ENCODE measurements at places on chromosomes 6 and 20.

DNA sequence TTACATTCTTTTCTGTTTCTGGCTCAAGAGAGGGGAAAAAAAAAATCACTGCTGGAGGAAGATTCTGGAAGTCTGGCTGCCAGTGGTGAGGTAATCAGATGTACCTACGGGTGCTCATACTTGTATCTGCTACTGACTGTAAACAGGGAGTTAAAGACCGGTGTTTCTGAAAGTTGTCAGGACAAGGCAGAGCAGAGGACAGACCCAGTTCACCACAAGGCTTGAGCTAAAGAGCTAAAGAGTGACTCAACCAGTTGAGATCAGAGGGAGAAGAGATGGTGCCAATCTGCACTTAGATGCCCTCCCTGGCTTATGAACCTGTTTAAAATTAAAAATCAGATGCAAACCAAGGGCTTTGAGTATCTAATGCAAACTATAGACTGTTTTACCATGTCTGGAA lies 55.4 kb downstream of the CEP162 start:
- no peak for DNase-seq

GRCh38 chr6:5590187-5590586 lies 328.9 kb downstream of the FARS2 start:
- no peak for DNase-seq

DNA sequence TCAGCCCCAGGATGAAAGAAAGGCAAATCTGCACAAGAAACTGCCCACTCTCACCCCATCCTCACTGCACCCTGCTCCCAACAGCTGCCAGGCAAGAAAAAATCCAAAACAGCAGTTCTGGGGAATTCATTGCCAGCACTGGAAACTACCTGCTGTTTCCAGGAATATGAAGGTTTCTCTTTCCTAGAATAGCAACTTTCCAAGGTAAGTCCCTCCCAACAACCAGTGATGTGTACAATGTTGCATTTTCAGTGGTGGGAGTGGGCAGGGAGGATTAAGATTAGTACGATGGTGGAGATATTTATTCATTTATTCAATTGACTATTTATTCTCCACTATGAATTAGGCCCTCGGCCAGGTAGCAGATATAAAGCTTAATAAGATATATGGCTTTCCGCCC lies 10.2 kb upstream of the HLA-DOB start:
- DNase-seq: no peak

DNA sequence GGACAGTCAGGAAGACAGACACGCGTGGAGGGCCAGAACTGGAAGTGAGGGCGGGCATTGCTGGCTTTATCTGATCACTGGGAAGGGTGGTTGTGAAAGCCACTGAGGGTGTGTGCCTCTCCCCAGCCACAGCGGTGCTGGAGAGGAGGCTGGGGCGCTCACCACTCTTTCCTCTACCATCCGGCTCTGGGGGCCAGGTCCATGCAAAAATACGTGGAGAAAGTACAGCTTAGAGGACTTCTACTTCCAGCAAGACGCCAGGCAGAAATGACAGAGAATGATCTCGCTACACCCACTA lies 148.8 kb upstream of the RPS6KA2 start:
- DNase-seq: no peak

DNA sequence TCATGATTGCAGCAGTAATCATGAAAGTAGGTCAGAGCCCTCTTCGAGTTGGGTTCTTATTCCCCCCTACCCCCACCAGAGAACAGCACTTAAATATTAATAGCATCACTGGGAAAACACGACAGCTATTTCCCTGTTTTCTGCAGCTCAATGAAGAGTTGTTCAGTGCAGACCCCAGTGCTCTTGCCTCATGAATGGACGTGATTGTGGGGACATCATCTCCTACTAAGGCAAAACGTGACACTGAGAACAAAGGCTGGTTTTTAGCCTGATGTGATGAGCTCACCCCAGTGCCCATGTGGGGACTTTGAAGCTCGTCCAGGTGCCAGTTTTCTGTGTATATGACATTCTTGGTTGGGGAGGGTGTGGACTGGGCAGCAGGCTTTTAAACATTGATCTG lies 105.9 kb downstream of the SLC35F1 start:
- no peak for DNase-seq

DNA sequence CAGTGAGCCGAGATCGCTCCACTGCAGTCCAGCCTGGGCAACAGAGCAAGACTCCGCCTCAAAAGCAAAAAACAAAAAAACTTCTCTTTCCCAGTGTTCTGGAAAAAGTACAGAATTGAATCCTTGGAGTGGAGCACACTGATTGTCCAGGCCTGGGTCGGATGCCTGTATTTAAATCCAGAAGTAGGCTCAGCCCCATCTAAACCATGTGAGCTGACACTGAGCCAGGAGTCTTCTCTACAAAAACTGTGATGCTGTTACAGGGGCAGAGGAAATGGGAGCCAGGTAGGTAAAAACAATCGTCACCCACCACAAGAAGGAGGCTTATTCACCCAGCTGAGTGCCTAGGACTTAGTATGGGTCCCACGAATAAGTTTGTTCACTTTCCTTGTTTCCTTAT lies 43.0 kb upstream of the PTPN1 start:
- no peak for DNase-seq

DNA sequence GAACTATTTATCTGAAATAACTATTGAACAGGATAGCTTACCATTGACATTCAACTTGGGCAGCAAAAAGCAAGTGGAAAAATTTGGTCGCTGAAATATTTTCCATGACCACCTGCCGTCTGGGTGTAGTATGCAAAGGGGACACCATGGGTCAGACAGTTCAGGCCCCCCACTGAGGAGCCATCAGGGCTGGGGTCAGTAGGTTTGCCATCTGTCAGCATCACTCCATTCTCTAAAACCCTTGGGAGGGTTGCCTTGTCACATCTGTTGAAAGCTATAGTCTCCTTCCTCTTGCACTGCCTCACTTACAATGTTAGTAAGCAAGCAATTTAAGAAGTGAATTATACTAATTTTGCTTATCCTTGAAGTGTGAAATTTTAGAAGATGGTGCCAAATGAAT lies 44.9 kb downstream of the NRN1 start:
- DNase-seq: no peak

- no peak for DNase-seq
These were observed 276.3 kb downstream of the KIF16B start for GRCh38 chr20:16296931-16297330.

GRCh38 chr6:45377043-45377553 lies 636 bp downstream of the SUPT3H start:
- DNase-seq: no peak

- peak; percentile 34 for DNase-seq
These were observed 197.9 kb downstream of the TRIM27 start for GRCh38 chr6:28725890-28726348.

- DNase-seq: peak; percentile 71
These were observed 178.8 kb upstream of the SNX9 start for GRCh38 chr6:157644043-157644810.

- peak; percentile 77 for DNase-seq
These were observed 50.7 kb upstream of the SIRPA start for GRCh38 chr20:1844325-1845162.

- no peak for DNase-seq
These were observed 1960.9 kb upstream of the DEFB115 start for GRCh38 chr20:29296256-29297230.

- DNase-seq: no peak
These were observed 412.8 kb downstream of the CDC5L start for GRCh38 chr6:44800171-44800783.

DNA sequence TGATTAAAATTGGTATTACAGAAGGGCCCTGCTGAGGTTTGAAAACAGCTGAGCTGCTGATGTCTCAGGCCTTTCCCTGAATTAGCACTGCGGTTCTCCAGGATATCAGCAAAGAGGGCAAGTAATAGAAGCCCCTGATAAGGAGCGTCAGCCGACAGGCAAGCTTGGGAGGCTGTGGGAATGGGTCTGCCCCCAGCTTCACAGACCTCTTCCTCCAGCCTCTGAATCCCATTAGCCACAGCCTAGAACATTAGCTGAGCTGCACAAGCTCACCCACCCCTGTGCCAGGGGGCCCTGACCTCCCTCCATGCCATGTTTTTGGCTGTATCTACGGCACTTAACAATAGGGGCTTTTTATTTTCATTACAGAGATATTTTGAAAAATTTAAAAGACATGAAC lies 59.9 kb downstream of the VAPB start:
- no peak for DNase-seq

DNA sequence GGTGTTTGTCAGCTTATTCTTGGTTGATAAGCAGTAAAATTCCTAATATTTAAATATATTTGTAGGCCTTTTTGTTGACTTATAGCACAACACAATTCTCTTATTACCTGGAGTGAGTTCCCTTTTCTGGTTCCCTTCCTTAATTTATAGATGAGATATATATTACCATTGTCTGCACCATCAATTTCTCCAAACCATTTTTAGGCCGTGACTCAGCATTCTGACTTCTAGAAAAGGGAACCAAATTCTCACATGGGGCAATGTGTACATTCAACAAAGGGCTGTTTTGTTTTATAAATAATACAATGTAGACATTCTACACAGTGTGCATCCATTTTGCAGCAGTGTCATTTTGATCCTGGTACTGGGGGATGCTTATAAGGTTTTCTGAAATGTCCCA lies 52.8 kb downstream of the NCOA7 start:
- peak; percentile 78 for DNase-seq

- no peak for DNase-seq
These were observed 203.7 kb downstream of the SYNDIG1 start for GRCh38 chr20:24672886-24673677.
